ENCODE measurements at places on chromosomes 3 and 15.

- no peak for DNase-seq
These were observed 204.1 kb upstream of the AGTR1 start for GRCh38 chr3:148493631-148494030.

DNA sequence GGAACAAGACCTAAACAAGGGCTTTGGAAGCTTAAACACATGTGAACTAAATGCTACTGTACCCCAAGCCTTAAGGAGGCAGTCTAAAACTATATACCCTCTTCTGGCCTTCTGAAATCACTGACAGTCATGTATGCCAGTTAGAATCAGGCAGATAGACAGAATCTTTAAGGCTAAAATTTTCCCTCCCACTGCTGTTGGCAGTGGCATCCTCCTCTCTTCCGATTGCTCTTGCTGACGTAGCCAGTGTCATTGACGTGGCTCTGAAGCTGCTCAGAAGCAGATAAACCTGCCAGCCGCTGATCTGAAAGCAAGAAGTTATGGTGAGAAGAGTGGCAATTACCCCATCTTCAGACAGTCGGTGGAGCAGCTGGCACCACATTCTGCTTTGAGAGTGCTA lies 3.3 kb downstream of the RYR3 start:
- DNase-seq: no peak

DNA sequence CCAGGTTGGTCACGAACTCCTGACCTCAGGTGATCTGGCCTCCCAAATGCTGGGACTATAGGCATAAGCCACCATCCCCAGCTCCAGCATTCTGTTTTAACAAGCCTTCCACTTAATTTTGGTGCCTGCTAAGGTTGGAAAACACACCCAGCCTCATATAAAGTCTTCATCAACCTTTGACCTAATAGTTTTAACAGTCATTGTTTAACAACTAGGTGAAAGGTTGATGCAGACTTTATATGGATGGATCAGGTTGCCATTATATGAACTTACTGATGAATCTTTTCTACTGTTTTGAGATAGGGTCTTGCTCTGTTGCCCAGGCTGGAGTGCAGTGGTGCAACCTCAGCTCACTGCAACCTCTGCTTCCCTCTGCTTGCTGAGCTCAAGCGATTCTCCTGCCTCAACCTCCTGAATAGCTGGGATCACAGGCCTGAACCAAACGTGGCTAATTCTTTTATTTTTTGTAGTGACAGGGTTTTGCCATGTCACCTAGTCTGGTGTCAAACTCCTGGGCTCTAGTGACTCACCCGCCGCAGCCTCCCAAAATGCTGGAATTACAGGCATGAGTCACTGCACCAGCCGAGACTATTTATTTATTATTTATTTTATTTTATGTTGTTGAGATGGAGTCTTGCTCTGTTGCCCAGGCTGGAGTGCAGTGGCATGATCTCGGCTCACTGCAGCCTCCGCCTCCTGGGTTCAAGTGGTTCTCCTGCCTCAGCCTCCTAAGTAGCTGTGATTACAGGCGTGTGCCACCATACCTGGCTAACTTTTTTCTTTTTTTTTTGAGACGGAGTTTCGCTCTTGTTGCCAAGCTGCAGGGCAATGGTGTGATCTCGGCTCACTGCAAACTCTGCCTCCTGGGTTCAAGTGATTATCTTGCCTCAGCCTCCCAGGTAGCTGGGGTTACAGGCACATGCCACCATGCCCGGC lies 3.1 kb upstream of the RPAP1 start:
- DNase-seq: no peak

DNA sequence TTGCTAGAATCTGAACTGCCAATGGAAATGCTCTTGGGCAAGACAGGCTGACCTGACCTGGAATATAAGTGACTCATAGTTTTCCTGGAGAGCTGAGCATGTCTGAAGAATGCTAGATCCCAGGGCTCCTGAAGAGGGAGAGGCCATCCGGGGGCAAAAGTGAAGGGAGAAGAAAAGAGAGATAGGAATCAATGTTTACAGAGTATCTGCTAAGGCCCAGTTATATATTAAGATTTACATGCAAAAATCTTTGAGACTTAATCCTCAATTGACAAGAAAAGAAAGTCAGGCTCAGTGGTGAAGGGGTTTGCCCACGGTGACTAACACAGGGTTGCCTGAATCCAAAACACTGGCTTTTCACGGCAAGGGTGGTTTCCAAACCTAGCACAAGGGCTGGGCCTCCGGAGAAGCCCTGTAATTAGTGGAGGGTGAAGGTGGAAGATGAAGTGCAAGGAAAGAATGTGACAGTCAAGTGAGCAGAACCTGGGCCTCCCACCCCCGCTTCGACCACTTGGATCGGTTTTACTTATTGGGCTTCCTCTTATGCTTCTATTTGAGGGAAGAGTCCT lies 91.7 kb upstream of the FGF12 start:
- DNase-seq: no peak

DNA sequence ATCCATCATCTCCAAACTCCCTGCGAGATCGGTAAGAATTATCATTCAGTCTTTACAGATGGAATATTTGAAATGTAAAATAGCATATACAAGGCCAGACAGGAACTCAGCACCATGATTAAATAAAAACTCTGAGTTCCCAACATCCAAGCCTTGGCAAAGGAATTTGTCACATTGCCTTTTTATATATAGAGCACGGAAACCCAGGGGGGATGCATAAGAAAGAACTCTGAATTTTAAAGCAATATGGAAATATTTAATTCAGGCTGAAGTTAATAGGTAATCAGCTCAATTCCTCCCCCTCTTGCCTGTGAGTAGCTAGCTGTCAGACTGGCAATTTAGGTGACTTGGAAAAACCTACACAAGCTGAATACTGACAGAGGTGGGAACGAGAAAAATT lies 217.9 kb upstream of the KCNMB2 start:
- DNase-seq: no peak

DNA sequence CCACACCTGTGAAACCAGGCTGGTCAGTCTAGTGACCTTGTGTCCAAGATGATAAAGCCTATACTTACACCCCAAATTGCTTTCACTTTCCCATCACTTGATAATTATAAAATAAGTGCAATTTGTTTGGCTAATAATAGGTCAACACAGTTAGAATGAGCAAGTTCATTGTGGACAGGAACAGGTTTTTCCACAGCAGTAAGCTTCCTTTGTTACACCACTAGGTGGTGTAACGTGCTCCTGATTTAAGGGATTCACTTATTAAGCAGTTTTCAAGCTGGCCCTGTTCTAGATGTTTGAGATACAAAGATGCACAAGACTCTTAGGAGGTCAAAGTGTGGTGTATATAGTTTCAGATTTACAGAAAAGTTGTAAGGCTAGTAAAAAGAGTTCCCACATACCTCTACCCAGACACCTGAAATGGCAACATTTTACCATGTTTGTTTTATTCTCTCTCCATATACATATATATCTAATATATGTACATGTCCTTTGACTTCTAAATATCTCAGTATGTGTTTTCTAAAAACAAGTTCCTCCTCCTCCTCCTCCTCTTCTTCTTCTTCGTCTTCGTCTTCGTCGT lies 6.8 kb upstream of the MFSD1 start:
- no peak for DNase-seq

GRCh38 chr3:152176998-152177397 lies 91.7 kb upstream of the MBNL1 start:
- DNase-seq: no peak

GRCh38 chr3:100384733-100385525 lies 16.0 kb downstream of the TOMM70 start:
- DNase-seq: no peak

DNA sequence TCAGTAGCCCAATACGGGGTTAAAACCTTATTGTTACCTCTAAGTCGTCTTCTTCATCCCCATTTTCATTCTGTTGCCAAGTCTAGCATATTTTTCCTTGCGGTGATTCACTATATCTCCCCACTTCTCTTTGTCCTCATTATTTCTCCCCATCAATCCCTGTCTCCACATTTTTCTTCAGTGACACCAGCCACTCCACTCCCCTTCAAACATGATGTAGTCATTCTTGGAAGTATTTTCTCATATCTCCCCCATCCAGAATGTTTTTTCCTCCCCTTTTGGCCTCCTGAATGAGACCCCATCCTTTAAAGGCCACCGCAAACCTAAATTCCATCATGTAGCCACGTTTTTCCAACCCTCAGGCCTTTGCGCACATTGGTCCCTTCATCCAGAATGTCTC lies 105.9 kb downstream of the TOP2B start:
- DNase-seq: no peak

- no peak for DNase-seq
These were observed 72.7 kb upstream of the CORO2B start for GRCh38 chr15:68506071-68506470.

- no peak for DNase-seq
These were observed 7.7 kb downstream of the CCRL2 start for GRCh38 chr3:46414739-46415138.

DNA sequence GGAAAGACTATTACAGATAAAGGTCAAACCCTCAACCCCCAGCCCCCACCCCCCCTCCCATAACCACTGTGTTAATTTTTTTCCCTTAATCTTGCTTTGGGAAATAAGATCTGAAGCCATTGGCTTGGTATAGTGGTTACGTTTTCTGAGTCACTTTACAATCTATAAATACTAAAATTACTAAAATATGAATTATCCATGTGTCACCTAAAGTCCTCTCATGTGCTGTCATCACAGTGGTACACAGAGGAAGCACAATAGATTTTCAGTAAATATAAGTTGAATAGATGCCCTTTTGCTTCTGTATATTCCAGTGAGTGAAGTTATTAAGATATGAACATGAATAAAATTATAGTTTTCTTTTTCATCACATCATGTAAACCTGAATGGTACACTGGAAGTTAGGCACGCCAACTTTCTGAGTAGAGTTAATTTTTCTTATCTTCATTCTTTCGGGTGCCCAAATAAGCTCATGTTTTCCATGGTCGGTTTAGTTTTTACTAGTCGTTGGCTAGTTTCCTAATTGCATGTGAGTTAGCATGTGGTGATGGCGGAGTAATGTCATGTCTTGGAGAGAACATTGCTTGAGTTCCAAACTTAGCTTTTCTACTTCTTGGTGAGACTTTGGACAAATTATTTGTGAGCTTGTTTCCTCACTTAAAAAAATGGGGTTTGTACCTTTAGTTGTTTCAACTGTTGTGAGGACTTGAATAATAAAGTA lies 11.5 kb downstream of the PPP4R2 start:
- no peak for DNase-seq

DNA sequence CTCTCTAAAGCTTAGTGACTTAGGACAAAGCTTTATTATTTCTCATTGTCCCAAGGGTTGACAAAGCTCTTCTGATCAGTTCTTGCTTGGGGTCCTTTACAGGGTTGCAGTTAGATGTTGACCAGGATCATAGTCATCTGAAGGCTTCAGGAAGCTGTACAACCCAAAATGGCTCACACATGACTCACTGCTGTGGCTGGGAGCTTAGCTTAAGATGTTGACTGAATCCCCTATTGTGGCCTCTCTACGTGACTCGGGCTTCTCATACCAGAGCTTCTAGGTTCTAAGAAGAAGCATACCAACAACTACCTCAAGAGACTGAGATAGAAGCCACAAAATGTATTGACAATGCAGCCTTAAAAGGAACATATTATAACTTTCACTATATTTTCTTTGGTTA lies 569.6 kb upstream of the ROBO2 start:
- no peak for DNase-seq

DNA sequence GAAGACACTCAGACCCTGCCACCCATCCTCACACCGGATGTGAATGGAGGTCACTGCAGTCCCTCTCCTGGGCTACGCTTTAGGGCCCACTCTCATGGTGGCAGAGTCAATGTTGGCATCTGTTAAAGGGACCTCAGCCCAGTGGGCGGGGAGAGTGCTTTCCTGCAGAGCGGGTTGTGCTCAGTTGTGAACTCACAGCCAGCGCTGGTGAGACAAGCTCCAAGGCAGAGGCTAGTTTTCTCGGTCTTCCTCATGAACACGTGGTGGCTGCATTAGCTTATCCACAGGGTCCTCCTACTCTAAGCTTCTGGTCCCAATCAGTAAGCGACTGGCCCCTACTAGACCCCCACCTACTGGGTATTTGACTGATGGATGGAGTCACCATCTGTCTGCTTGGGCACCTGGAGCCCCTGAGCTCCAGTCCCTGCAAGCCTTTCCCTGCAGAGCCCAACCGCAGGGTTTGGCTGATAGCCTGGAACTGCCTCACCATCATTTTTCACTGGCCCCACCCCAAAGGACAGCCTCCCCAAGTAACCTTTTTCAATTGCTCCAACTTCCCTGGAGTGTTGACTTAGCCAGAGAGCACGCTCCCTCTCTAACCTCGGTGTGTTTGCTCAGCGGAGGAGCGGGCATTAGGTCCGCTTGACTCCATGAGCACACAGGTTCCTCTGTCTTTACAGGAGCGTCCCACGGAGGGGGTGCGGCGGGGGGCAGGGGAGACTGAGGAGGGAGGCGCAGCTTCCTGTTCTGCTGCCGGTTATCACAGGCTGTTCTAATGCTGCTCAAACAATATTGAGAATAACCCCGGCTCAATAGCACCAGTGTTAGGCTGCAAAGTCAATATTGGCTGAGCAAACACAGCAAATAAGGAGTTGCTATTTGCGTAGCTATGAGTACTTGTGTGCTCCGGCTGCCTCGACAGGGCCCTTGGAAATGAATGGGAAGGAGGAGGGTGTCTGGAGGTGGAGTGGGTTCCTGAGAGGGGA lies 141.7 kb downstream of the RPLP1 start:
- peak; percentile 99 for DNase-seq

- DNase-seq: peak; percentile 45
These were observed 9.1 kb downstream of the PLXND1 start for GRCh38 chr3:129597087-129597999.

DNA sequence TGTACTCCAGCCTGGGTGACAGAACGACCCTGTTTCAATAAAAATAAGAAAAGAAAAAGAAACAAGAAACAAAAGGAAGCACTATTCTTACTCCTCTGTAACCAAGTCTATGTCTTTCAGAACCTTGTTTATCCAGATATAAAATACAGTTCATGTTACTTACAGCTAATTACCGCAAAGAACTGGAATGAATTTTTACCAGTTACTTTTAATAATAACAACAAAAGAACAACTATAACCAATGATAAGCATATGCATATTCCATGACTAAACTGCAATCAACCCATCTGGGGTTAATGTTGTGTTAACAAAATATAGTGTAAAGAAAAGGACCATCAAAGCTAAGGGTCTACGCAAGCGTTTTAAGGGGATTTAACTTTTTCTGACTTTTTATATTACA lies 123.2 kb downstream of the SNRK start:
- DNase-seq: no peak

- no peak for DNase-seq
These were observed 6.8 kb upstream of the MOBP start for GRCh38 chr3:39460677-39461076.

- DNase-seq: no peak
These were observed 344.6 kb upstream of the DCBLD2 start for GRCh38 chr3:99246010-99246654.

DNA sequence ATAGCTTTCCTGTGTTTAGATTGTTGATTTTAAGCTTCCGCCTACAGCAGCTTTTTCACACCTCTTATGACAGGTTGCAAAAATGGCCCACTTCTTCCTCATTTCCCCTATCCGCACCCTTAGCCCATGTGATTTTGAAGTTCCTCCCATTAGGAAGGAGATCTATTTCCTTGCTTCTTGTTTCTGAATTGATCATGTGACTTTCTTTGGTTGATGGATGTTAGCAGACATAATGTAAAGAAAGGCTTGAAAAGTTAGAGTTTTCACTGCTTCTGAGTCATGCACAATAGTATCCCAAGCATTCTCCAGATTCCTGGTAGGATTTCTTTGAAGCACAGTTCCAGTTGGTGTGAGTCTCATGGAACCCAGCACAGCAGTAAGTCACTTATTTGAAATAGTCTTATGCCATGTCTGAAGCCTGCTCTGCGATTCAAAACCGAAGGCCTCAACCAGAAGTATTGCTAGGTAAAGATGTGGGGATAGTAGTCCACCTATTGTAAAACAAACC lies 76.6 kb downstream of the EDEM1 start:
- no peak for DNase-seq

Data from DMS153 (cell line).